ENCODE measurements at places on chromosomes 11 and 22. TPM values are rescaled to one million over a fixed set of nuclear protein-coding genes. Genes with fewer than 3 reads are reported as not detected.

The SMIM35 gene
- not detected for total RNA-seq

- DNase-seq: peak; percentile 79
Measured at GRCh38 chr11:66317322-66317722, 478 bp upstream of the CD248 start.

DNA sequence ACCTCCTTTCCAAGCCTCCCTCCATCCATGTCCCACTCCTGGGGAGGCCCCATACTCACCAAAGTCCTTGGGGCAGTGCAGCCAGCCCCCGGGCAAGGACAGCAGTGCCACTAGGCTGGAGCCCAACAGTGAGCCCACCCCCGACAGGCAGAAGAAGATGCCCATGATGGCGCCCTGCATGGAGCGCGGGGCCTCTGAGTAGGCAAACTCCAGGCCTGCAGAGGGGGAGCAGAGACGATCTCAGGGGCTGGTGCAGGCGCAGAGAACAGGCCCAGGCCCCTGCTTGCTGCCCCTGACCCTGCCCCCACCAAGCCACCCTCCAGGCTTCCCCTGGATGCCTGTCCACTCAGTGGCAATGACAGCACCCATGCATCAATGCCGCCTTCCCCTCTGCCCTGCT lies 13.6 kb downstream of the TMEM132A start:
- DNase-seq: no peak

The MFRP gene
- not detected for total RNA-seq

GRCh38 chr11:62151737-62152102 lies 27.9 kb downstream of the INCENP start:
- no peak for DNase-seq

The FAM83F gene
- 13.1 TPM for total RNA-seq

The GSTT4 gene
- not detected for total RNA-seq

The RAG2 gene
- total RNA-seq: not detected

DNA sequence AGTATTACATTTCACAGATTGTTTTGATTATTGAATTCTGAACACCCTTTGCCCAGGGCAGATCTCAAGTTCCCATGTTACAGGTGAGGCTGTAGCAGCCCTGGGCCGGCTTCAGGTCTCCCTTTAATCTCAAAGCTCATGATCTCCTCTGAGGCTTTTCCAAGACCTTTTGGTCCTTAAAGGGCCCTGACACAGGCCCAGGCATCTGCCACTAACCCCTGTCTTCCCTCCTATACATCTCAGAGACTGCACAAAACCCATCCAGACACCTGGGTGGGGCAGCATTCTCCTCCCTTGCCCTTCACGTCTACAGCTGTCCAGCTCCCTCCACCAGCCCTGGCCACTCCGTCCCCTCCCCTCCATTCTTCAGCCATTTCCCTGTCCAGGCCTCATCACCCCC lies 37.8 kb downstream of the PDE2A start:
- DNase-seq: no peak

The MRGPRE gene
- total RNA-seq: 0.22 TPM

- DNase-seq: no peak
Measured at GRCh38 chr11:61259363-61259762, 18.4 kb downstream of the PGA5 start.

The OR9G1 gene
- not detected for total RNA-seq

DNA sequence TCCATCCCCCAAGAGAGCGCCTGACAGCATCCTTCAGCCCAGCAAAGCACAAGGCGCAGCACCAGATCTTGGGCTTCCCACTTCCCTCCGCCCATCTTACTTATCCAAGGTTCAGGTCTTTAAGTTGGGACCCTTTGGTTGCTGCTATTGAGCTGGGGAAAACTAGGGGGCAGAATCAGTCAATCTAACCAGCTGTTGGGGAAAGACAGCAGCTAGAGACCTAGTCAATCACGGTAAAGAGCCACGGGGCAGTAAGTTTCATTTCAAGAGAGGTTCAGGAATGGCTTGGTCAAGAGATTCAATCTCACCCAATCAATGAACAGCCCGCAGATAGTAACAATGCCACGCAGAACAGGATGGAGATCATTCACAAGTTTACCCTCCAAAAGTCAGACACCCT lies 1.7 kb downstream of the ABTB2 start:
- no peak for DNase-seq

DNA sequence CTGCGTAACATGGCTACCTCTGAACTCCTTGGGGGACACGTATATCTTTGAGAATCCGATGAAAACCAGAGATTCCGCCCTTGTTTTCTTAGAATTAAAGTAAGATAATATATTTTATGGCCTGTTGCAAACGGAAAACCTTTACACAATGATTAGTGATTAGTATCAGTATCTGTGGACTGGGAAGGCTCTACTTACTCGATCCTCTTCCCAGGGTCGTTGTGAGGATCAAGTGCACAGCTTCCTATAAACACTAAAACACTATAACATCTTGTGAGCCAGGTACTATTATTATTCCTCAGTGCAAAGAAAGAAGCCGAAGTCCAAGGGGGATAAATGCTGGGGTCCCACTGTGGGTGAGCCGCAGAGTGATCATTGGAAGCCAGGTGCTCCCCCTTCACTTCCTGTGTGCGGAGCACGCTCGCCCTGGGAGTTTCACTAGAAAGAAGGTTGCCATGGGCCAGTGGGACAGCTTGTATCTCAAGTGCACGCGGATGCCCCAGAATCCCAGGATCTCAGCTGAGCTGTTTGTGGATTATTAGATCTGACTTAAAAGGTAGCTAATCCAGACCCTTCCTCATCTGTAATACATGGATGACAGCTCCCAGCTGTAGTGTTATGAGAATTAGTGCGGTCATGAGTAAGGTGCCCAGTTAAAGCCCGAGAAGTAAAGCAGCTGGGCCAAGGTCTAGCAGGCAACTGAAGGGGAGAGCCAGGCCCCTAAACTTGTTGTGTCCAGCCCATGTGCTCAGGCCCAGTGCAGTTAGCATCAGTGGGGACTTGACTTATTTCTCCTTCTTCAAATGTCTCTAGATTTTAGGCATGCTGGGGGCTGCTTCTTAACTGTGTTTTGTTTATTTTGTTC lies 839 bp downstream of the CBY1 start:
- DNase-seq: no peak

DNA sequence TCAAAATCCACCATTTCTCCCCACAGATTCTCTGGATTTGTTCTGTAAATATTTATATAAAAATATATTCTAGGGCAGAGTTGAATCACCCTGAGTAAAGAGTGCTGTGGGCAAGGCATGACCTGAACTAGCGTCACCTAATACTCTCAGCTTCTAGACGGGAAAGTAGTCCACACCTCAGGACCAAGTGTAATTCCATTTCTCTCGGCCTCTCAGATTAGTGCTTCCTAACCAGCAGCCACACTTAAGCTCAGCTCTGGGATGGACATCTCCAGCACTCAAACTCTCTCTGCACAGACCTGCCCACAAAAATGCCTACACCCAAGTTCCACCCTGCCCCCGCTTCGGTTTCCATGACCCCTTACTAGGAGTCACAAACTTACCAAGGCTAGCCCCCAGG lies 5.3 kb downstream of the SPTBN2 start:
- DNase-seq: no peak

DNA sequence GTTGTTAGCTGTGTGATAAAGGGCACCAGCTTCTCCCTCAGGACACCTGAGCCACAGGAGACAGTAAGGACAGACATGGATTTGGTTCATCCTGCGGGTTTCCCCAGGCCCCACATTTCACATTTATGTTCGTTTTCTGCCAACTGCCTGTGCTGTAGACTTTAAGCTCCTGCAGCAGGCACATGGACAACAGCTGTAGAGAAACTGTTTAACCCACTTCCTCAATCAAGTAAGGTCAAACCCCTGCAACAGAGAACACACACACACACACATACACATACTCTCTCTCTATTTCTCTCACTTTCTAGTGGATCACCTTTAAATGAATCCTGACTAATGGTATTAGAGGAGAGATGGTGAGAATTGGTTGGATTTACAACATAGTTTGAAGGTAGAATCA lies 90.7 kb downstream of the C11orf87 start:
- DNase-seq: no peak

GRCh38 chr11:46238078-46238966 lies 39.1 kb upstream of the CREB3L1 start:
- DNase-seq: peak; percentile 76

- DNase-seq: no peak
Measured at GRCh38 chr11:2530855-2531200, 86.0 kb downstream of the KCNQ1 start.

DNA sequence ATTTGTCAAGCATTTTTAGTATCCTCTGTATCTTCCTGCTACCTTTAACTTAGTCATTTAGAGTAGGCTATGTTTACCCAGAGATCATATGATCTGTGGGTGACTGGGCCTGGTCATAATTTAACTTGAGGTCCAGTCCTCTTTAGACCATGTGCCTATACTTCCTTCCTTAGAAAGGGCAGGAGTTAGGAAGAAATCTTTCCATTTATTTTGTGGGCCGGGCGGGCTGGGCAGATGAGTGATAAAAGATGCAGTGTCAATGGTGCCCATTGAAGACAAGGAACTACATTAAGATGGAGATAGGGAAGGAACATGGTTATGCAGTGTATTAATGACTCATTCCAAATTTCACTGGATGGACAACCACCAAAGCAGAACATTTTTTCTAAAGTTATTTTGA lies 30.9 kb upstream of the PDE3B start:
- DNase-seq: no peak

The NPAS4 gene
- total RNA-seq: 0.19 TPM

GRCh38 chr11:13771151-13771550 lies 102.7 kb downstream of the FAR1 start:
- DNase-seq: no peak

DNA sequence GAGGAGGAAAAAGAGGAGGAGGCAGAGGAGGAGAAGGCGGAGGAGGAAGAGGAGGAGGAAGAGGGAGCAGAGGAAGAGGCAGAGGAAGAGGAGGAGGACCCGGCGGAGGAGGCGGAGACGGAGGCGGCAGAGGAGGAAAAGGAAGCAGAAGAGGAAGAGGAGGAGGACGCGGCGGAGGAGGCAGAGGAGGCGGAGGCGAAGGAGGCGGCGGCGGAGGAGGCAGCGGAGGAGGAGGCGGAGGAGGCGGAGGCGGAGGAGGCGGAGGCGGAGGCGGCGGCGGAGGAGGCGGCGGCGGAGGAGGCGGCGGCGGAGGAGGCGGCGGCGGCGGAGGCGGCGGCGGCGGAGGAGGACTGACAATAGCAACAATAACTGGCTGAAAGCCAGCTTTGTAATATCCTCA lies 616.6 kb downstream of the TBC1D22A start:
- DNase-seq: no peak

DNA sequence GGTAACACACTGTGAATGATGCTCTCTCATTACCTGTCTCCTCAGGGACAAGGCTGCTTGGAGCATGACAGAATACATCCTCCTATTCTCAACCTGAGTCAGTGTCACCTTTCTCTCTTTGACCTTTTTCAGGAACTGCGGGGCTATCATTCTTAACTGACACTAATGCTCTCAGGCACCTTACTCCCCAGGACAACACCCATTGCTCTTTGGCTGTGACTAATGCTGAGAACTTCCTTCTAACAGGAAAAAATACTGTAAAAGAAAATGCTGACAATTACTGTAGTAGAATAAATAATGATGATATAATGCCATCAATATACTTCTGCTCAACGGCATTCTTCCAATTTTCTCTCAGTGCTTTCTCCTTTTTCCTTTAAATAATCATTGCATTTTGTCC lies 2082.7 kb upstream of the RAG2 start:
- DNase-seq: no peak

DNA sequence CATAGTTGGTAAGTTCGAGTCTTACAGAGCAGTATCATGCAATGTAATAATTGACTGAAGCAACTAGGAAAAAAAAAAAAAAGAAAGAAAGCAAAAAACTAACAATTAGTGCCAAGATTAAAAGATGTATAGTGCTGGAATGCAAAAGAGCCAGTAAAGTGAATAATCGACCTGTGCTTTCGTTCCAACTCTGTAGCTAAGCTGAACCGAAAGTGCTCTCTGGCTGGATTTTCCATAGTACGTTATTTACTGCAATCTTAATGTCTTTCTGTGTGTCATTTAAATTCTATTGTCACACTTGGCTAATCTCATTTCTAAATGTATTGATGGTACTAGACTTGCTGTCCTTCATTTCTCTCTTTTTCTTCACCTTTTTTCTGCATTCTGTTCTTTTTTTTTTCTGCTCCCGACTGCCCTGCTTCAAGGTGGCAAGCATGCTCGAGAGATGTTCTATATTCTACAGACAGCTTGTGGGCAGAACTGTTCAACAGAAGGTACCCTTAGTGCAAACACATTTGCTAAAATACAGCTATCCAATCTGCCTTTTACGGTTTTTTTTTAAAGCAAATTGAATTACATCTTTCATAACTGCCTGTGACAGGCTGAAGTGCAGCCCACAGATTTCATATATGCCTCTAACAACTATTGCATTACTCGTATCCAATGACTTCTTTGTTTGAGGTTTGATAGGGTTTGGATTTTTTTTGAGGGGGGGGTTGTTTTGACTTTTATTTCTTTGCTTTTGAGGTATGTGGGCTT lies 204.2 kb upstream of the MTNR1B start:
- DNase-seq: no peak

GRCh38 chr11:117229931-117230285 lies 2.0 kb downstream of the PCSK7 start:
- no peak for DNase-seq

The MAPK8IP2 gene
- total RNA-seq: 1.1 TPM

GRCh38 chr11:81829976-81830375 lies 903.7 kb downstream of the FAM181B start:
- no peak for DNase-seq

DNA sequence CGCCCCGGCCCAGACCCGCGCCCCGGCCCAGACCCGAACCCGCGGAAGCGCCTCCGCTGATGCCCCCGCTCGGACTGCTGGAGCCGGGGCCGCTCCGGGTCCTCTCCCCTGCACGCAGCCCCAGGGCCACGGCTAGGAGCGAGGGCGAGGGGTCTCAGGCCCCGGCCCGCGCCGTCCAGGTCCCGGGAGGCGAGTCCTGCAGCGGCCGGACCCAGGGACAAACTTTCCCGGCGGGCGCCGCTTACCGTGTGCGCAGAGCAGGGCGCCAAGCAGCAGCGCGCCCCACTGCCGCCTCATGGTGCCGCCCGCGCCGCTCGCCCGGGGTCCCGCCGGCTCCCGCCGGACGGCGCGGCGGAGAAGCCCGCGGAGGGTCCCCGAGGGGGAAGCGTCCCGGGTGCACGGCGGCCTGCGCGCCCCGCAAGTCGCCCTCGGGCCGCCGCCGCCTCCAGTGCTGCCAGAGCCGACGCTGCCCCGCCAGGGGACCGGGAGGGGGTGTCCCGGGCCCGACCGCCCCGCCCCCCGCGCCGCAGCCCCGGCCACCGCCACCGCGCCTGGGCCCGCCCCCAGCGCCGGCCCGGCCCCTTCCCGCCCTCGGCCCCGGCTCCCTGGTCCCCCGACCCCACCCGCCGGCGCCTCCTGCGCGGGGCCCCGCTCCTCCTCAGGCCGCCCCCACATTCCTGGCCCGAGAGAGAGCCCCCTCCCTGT lies at the start of gene LRP4:
Gene LRP4, minus strand, starts transcription at position 468 of the 705 bp plus-strand sequence. Its CDS starts 171 bp downstream, at position 297.
- DNase-seq: peak; percentile 87

The CTSW gene
- 3.9 TPM for total RNA-seq

- DNase-seq: peak; percentile 16
Measured at GRCh38 chr11:28108958-28109357, 770 bp downstream of the METTL15 start.

- no peak for DNase-seq
Measured at GRCh38 chr11:119056421-119056999, 495 bp downstream of the HYOU1 start.

GRCh38 chr11:73271936-73272679 lies at the start of gene P2RY6:
Gene P2RY6, plus strand, starts transcription at chr11:73272338. Its CDS starts 24,181 bp downstream, at chr11:73296519.
- DNase-seq: peak; percentile 36

All from kidney (tissue), 22 donors.